ENCODE measurements at places on chromosomes 12 and 14.
A peak's percentile ranks its signal among the peaks of the same experiment; 100 is the strongest.

- no peak for DNase-seq
These were observed 24.8 kb downstream of the GOLGA3 start for GRCh38 chr12:132803888-132804287.

GRCh38 chr12:58306266-58307000, 365.1 kb downstream of the ATP23 start:
- no peak for DNase-seq

DNA sequence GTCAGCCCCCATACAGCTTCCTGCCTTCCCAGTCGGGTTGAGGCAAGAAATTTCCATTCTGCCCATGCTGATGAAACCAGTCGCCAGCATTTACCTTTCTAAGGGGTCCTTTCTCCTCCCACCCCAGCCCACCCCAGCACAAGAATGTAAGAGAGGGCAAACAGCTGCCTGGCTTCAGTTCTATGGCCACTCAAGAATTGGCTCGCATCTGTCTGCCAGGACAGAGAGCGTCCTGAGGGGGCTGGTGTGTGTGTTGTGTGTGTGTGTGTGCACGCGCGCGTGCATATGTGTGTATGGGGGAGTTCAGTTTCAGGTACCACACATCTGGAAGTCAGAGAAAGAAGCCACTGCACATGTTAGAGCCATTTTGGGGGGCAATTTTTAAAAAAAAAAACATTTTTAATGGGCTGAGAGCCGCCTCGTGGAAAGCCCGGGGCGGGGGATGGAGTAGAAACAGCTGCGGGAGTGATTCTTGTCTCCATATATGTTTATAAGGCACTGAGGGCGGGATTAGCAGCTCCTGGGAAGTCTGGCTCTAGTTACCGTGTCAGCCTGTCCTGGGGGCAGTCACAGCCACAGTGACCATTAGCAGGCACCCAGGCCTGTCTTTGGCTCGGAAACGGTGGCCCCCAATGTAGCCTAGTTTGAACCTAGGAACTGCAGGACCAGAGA, at the start of gene WNT5B:
WNT5B (plus strand) TSS at position 566 of the 672 bp plus-strand sequence. CDS start 2,124 bp downstream, outside the sequence.
- DNase-seq, result no peak

DNA sequence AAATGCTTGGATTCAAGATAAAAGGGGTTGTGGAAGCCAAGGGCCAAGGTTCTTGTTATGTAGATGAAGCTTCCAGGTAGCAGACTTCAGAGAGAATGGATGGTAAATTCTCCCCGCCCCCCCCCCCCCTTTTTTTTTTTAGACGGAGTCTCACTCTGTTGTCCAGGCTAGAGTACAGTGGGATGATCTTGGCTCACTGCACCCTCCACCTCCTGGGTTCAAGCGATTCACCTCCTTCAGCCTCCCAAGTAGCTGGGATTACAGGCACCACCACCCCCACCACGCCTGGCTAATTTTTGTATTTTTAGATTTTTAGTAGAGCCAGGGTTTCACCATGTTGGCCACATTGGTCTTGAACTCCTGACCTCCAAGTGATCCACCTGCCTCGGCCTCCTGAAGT, 4.1 kb downstream of the DGLUCY start:
- no peak for DNase-seq

GRCh38 chr12:29741342-29742241, 42.1 kb downstream of the TMTC1 start:
- no peak for DNase-seq

DNA sequence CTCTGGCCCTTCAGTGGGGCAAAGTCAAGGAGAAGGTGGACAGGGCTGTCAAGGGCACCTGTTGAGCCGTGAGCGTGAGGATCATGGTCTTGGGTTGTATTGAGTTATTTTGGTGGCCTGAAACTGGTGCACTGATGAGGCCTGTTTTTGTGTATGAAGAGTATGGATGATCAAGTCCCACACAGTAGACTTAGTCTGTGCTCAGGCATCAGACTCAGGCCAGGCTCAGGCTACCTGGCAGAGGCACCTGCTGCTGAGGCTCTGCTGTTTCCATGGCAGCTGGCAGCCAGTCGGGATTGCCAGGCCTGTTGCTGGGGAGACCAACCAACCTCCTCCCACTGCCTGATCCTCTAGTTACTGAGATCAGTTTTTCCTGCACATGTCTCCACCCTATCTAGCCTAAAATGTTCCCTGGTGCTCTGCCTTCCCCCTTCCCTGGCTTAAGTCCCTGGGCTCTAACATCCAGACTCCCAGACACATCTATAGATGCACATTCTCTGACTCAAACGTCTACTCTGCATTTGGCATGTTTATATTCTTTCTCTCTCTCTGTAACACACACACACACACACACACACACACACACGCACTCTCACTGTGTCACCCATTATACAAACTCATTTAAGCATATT, 5.1 kb downstream of the JPH4 start:
- no peak for DNase-seq

GRCh38 chr12:54407183-54407905, 11.7 kb downstream of the ITGA5 start:
- no peak for DNase-seq

DNA sequence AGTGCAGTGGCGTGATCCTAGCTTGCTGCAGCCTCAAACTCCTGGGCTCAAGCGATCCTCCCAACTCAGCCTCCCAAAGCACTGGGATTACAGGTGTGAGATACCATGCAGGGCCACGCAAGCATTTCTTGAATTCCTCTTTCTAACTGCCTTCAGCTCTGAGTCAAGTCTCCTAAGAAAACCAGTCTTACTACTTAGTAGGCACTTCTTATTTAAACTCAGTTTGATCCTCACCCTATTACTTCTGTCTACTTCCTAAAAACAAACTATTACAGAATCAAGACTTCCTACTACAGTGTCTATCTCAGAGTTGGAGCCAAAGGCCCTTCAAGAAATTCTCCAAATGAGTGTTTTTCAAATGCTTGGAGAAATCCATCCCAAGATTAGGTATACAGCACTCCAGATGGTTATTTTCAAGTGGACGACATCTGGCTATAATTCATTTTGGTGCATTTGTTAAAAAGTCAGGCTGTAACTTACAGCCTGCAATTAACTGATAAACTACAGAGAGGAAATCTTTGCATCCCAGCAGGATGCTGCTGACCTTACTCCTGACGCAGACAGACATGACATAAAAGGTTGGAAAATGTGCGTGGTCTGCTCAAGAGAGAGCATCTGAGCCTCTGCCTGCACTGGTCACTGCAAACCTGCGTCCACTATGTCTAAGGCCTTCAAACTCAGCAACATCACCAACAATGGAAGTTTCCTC, 34.7 kb downstream of the SSH1 start:
- no peak for DNase-seq

DNA sequence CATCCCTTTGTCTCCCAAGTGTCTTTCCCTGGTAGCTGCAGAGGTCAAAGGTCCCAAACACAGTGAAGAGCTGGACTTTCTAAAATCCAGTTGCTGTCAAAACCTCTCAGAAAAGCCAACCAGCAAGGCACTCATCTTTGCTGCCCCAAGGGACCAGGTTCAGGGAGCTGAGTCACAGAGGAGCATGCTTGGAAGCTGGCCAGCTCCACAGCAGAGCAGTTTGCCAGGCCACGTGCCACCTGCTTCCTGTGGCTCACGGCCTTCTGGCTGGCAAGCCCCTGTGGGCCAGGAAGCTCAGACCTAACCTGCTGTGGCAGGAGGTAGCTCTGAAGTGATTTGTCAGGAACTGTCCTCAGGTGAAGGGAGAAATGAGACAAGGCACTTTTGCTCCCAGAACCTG, 3.6 kb downstream of the ISCU start:
- DNase-seq, result peak; percentile 73

GRCh38 chr12:95959107-95959506, 16.0 kb downstream of the AMDHD1 start:
- DNase-seq, result no peak

DNA sequence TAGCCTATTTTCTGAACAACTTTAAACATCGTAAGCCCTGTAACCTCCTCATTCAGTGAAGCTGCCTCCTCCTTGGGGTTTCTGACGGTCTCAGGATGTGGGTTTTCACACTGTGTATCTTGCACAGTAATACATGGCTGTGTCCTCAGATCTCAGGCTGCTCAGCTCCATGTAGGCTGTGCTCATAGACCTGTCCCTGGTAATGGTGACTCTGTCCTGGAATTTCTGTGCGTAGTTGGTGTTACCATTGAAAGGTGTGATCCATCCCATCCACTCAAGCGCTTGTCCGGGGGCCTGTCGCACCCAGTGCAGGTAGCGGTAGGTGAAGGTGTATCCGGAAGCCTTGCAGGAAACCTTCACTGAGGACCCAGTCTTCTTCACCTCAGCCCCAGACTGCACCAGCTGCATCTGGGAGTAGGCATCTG, 980.5 kb downstream of the TMEM121 start:
- DNase-seq, result no peak

GRCh38 chr14:100155049-100155621, 4.3 kb downstream of the DEGS2 start:
- DNase-seq, result peak; percentile 67

DNA sequence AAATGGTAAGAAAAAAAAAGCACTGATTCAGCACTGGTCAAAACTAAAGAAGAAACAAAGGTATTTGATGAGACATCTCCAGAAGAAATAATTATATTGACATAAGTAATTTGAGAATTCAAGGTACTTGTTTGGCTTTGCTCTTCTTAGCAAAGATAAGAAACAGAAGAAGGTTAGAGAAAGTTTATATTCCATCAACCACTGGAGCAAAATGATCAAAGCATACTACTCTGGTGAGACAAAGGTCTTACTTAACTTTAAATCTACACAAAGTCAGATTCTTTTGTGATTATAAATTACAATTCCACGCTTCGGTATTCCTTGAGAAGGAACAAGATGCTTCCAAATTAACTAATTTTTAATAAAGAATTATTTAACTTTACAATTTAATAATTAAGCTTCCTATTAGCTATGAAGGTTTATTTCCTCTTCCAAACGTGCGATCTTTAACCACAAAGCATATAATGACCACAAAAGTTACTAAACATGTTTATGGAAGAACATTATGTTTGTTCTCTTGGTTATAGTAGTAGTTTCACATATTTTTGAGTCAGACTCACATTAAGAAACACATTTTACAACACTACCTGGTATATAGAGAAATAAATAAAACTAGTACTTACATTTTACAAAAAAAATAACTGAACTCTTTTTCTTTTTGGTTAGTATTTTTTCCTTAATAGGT, 53.4 kb downstream of the METTL25 start:
- DNase-seq, result no peak

DNA sequence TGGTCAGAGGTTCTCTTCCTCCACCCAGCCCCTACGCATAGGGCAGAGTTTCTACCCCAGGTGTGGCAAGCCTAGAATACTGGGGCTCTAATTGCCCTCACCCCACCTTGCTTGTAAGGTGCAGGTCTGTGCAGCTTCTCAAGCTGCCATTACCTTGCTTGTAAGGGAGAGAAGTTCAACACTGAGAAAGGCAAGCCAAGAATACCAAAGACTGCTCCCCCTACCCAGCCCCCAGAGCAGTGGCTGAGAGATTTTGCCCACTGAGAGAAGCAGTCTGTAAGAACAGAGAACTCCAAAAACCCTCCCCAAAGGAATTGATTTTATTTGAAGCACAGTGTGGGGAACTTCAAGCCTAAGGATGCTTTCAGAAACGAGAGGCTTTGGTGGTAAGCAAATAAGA, 63.1 kb downstream of the RASSF8 start:
- no peak for DNase-seq

DNA sequence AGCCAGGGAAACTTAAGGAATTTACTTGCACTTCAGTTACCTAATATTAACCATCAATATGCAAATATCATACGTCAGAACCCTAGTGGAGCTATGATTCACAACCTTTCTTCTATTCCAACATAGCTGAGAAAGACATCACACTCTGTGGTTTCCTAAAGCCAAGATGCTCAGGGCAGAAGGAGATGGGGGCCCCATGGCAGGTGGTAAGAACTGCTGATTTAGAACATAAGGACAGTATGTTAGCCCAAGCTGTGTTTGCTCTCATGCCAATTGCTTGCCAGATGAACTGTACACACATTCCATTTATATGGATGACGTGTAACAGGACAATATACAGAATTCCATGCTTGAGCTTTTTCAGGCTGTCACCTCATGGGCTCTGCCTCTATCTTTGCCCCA, 34.6 kb downstream of the HECTD4 start:
- DNase-seq, result no peak

GRCh38 chr14:106505366-106505765, 979.0 kb downstream of the TMEM121 start:
- no peak for DNase-seq

DNA sequence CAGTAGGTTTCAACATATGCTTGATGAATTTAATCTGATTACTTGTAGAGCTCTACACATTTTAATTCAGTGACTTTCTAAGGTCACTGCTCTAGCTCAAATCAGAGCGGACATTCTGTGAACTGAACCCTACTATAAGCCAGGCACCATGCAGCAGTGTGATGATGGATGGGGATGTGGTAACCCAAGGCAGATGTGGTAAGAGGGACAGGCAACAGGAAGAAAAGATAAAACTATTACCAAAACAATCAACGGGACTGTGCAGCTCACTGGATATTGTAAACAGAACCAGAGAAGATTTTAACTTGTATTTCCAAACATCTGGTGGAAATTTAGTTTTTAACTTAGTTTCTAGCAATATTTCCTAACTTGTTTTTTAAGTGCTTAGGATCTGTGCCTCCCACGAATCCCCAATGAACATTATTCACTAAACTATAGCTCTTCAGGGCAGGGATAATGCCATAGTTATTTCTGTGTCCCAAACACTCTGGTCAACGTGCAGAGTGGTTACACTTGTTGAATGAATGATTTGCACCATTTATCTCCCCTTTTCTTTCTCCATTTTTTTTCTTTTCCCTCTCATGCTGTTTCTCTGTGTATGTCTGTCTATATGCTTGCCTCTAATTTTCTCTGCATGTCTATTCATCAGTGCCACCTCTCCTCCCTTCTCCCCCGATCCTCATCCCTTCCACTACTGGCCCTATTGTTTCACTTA, 3.0 kb downstream of the ERO1A start:
- no peak for DNase-seq

DNA sequence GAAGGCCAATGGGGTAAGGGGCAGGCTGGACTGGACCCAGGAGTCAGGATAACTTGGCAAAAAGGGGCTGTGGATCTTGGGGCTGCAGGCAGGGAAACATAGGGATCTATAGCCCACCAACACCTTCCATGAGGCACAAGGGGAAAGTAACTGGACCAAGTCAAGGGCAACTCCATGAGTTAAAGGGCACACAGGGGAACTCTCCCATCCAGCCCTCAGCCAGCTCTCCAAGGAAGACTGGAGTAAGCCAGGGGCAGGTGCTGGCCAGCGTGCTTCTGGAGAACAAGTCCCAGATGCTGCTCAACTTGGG, 31.3 kb upstream of the ZFP36L1 start:
- no peak for DNase-seq

DNA sequence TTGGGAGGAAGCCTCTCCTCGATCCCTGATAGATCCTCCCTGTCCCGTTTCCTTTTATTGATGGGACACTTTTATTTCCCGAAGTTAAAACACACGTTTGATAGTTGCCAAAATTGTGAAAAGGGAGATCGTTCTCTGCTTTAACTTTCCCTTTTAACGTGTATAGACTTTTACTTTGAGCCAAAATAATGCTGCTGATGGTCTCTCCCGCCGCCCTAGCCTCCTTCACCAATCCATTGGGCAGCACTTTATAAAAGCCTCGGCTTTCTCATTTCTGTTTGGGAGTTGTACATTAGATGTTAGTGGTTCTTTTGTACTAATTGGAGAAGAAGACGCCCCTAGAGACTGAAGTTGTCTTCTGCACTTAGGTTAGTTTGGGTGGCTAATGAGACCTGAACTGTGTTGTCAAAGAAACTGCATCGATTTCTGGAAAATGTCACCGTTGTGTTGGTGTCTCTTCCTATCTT, 1.4 kb downstream of the TMTC2 start:
- DNase-seq, result no peak

- no peak for DNase-seq
These were observed 92.1 kb downstream of the BCL11B start for GRCh38 chr14:99179946-99180345.

- DNase-seq, result peak; percentile 28
These were observed 2.4 kb downstream of the DHH start for GRCh38 chr12:49092086-49092815.

Data from erythroblast (primary cell).